Central memory CD4-positive, alpha-beta T cell (primary cell): ENCODE measurements at places on chromosomes 2 and 18.

DNA sequence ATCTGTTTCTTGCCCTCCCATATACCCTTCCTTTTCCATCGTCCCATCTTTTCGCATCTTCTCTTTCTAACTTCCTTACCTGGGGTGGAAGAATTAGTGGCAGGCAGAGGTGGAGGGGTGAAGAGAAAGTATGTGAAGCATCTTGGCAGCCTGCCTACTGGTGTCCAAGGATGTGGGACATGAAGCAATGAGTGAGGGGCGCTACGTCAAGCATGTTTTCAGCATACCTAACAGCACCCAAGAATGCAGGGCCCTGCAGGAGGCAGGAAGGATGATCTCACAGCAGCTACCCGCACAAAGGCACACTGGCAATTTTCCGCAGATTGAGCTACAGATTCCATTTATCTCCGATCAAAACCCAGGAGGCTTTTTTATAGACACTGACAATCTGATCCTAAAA is 42.2 kb downstream of the METTL4 start:
- no peak for DNase-seq

DNA sequence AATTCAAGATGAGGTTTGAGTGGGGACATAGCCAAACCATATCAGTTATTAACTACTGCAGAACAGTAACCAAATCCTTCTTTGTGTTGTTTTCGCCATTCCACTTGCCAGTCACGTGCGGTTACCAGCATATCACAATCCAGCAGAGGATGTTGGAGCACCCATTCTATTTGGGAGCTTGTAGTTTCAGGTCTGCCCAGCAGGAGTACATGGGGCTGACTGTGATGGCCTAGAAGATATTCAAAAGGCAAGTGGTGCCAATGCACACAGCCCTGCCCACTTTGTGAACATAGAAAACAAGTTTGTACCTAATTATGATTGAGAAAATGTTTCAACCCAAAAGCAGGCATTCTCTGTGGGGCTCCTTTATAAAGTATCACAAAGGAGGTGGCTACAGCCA is 57.0 kb downstream of the ZNF519 start:
- no peak for DNase-seq

DNA sequence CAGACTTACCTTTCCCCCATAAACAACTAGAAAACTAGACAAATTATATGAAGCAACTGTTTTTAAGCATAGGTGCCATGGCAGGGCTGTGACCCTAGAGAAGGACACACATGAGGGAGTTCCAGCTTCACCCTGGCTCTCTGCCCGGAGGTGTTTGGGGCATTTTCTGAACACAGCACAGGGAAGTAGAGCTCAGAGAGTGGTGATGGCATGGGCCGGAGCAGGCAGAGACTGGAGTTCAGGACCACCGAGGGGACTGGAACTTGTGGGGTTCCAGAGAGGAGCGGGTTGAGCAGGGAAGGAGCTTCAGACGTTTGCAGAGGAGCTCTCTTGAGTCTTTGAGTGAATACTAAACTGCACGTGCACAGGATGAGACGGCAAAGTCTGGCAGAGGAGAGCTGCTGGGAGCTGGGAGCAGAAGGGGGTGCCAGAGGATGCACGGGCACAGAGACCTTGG is 26.5 kb upstream of the KLF11 start:
- no peak for DNase-seq

DNA sequence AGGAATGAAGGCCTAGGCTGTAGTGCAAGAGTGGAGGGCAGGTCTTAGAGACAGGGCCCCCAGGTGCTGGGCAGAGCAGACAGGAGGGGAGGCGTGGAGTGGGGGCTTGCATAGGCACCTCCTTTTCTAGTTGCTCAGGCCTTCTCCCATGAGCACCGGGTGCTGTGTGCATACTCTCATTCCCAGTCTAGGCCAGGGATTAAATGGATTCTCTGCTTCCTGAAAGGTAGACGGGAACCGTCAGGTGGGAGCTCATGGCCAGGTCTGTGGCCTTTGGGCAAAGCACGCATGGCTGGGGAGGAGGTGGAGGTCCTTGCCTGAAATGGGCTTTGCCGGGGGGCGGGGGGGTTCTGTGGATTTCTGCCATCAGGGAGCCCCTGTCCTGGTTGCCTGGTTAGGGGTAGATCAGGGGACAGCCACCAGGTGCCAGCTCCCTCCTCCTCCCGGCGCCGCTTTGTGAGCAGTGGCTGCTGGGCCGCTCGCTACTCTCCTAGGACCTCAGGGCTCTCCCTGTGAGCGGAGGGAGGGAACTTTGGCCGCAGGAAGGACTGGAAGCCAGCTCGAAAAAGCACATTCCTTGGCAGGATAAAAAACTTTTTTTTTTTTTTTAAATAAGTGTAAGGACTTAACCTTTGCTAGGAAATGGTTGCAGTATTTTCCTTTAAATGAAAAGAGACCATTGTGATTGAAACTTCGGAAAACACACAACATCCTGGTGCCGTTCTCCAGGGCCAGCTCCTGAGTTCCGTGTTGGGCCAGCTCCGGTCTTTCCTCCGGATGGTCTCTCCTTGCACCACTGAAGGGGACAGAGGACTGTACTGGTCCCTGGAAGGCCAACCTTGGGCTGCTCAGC is 82.8 kb upstream of the HAAO start:
- DNase-seq, result no peak

DNA sequence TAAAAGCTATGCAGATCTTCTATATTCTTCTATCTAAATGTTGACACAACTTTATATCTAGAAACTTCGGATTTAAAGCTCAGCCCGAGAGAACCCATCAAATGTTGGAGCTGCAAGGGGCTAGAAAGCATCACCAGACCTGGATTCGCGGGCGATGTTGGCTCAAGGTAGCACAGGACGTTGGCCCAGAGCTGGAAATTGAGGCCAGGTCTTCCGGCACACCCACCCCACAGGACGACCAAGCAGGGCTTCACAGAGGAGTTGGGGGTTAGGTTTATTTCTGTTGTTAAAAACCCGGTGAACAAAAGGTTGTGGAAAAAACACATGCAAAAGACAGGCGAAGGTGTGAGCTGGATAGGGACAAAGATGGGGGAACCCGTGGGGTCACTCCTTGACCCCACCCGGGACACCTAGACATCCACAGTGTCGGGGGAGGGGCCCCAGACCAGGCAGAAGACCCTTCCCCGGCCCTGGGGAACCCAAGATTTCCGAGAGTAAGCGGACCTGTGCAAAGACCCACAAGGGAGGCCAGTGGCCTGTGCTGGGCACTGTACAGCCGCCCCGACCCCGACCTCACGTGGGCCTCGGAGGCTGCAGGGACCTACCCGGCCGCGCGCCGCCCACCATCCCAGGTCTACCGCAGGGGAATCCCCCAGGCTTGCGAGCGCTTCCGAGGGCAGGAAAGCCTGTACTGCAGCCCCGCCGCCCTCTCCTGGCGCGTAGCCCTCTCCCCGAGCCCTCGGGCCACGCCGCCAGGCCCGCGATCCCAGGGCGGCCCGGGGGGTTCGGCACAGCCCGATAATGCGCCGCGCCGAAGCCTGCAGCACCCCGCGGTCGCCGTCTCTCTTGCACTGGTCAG is 1.8 kb upstream of the AGBL5 start:
- peak; percentile 55 for DNase-seq

DNA sequence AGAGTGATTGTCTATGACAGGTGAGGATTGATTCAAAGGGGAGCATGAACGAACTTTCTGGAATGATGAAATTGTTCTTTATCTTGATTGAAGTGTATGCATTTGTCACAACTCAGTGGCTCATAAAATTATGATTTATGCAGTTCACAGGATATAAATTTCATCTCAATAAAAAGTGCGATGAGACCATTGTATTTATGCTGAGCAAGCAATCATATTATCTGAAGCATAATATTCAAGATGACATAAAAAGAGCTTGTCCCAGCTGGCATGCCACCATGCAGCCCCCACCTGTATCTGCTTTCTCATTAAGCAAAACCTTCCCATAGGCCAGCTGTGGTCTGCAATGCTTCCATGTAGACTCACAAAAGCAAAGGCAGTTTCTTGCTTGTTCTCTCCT is 49.6 kb upstream of the TEX51 start:
- DNase-seq, result no peak

DNA sequence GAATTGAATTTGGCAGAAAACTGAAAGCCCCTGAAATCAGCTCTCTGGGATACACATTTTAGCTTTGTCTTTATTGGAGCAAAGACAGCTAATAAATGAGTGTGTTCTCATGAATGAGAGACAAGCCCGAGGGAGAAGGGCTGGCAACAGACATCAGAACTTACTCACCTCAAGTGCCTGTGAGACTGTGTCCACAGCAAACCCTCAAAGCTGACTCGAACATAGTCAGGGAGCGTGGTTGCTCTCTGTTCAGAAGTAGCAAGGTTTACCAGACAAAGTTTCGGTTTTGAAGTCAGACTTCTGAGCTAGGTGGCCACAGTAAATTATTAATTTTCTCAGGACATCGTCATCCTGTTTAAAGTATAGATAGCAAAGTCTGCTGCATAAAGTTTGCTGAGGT is 207.9 kb downstream of the CMPK2 start:
- no peak for DNase-seq

GRCh38 chr2:180846756-180847472 is 133.5 kb upstream of the UBE2E3 start:
- DNase-seq, result no peak
